ENCODE measurements at places on chromosomes 13 and 19. TPM values are rescaled to one million over a fixed set of nuclear protein-coding genes. Genes with fewer than 3 reads are reported as not detected.

GRCh38 chr19:13978351-13979243 is 26.3 kb downstream of the DCAF15 start:
- H3K4me1 ChIP-seq: peaks cover 27% of the 10 kb centered on the region
- DNase-seq: peak; percentile 60
- H3K36me3 ChIP-seq: peaks cover 21% of the 10 kb centered on the region
- peak overlapping the region; percentile 76 for H3K27ac ChIP-seq
- no peaks in the 10 kb centered on the region for H3K27me3 ChIP-seq

DNA sequence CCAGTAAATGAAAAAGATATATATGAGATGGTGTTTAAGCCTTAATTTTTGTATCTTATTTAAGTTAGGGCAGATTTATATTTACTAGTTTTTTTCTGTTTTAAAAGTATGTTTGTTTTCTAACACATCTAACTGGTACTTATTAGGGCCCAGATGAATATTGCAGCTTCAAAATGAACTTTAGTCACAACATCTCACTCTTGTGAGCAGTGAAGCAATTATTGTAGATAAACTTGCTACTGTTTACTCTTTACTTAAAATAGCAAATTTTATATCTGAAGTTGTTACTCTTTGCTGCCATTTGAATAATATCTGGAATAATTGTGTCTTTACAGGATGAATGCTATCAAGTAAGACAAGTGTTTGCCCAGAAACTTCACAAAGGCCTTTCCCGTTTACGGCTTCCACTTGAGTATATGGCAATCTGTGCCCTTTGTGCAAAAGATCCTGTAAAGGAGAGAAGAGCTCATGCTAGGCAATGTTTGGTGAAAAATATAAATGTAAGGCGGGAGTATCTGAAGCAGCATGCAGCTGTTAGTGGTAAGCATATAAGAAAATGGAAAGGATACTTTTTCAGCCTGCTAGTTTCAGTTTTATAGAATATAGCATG is 166.8 kb downstream of the PDS5B start:
- H3K36me3 ChIP-seq: peaks cover 38% of the 10 kb centered on the region
- no peak overlapping the region for H3K27ac ChIP-seq
- H3K27me3 ChIP-seq: no peaks in the 10 kb centered on the region
- no peak for DNase-seq
- H3K4me1 ChIP-seq: no peaks in the 10 kb centered on the region

DNA sequence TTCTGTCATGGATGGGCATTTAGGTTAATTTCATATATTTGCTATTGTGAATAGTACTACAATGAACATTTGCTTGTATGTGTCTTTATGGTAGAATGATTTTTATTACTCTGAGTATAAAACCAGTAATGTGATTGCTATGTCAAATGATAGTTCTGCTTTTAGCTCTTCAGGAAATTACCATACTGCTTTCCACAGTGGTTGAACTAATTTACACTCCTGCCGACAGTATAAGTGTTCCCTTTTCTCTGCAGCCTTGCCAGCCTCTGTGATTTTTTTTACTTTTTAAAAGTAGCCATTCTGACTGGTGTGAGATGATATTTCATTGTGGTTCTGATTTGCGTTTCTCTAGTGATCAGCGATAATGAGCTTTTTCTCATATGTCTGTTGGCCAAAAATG is 6.5 kb downstream of the SIGLEC7 start:
- no peaks in the 10 kb centered on the region for H3K27me3 ChIP-seq
- peaks cover 58% of the 10 kb centered on the region for H3K4me1 ChIP-seq
- DNase-seq: no peak
- peak overlapping the region; percentile 68 for H3K4me3 ChIP-seq
- peak overlapping the region; percentile 63 for H3K27ac ChIP-seq
- peaks cover 47% of the 10 kb centered on the region for H3K36me3 ChIP-seq

DNA sequence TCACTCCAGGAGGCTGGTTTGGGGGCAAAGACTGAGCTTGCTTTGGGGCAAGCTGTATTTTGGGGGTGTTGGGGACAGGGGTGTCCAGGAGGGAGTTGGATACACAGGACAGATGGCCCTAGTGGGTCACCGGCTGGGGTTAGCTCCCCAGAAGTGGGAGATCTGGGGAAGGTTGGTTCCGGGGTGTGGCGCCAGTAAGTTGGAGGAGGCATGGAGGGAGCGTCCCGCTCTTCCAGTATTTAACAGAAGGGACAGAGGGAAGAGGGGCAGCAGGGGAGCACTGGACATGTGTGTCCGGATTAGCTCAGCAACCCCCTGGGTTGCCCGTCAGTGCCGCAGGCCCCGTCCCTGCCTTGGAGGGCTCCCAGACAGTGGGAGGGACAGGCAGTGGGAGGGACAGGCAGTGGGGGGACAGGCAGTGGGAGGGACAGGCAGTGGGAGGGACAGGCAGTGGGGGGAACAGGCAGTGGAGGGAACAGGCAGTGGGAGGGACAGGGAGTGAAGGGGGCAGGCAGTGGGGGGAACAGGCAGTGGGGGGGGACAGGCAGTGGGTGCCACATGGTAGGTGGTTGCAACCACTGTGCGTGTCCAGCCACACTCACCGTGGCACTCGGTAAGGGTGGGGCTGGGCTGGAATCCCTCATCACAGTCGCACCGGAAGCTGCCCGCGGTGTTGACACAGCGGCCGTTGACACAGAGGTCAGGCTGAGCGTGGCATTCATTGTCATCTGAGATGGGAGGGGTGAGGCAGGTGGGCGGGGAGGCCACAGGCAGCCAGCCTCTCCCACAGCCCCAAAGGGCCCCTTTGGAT is 33.2 kb downstream of the CCL25 start:
- DNase-seq: peak; percentile 45
- no peaks in the 10 kb centered on the region for H3K27me3 ChIP-seq
- H3K27ac ChIP-seq: no peak overlapping the region
- H3K4me1 ChIP-seq: no peaks in the 10 kb centered on the region
- no peaks in the 10 kb centered on the region for H3K36me3 ChIP-seq

GRCh38 chr13:79647533-79647932 is 166.6 kb downstream of the NDFIP2 start:
- DNase-seq: no peak
- no peak overlapping the region for H3K27ac ChIP-seq
- H3K4me1 ChIP-seq: no peaks in the 10 kb centered on the region
- H3K27me3 ChIP-seq: no peaks in the 10 kb centered on the region
- no peak overlapping the region for H3K4me3 ChIP-seq
- H3K36me3 ChIP-seq: no peaks in the 10 kb centered on the region

DNA sequence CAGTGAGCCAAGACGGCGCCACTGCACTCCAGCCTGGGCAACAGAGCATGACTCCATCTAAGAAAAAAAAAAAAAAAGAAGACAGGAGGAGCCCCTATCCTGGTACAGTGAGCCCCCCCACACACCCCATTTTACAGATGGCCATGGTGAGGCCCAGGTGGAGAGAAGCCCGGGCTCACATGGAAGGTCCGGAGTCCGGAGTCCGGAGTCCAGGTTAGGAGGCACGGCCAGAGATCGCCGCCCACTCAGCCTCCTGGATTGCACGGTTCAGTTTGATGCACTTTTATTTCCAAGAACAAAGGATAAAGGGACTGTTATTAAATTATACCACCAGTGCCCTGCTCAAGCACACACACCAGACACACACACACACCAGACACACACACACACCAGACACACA is 11.3 kb upstream of the BTBD2 start:
- no peak overlapping the region for H3K4me3 ChIP-seq
- no peaks in the 10 kb centered on the region for H3K27me3 ChIP-seq
- DNase-seq: no peak
- no peaks in the 10 kb centered on the region for H3K36me3 ChIP-seq

DNA sequence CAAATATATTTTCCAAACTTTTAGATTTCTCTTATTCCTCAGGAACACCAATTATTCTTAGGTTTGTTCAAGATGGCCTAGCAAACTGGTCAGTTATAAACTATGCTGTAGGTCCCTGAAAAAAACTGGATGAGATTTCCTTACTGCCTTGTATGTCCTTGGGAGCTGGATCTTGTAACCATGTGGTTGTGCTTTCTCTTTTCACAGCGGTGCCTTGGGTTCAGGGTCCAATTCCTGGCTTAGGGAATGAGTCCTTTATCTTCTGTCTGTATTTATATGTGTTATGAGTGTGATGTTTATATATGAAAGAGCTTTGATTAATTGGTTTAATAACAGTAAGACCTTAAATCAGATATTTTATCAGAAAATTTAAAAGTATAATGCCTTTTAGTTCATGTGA is 23.5 kb upstream of the GRTP1 start:
- no peak overlapping the region for H3K27ac ChIP-seq
- H3K4me3 ChIP-seq: no peak overlapping the region
- H3K36me3 ChIP-seq: no peaks in the 10 kb centered on the region
- no peaks in the 10 kb centered on the region for H3K4me1 ChIP-seq
- H3K27me3 ChIP-seq: no peaks in the 10 kb centered on the region

DNA sequence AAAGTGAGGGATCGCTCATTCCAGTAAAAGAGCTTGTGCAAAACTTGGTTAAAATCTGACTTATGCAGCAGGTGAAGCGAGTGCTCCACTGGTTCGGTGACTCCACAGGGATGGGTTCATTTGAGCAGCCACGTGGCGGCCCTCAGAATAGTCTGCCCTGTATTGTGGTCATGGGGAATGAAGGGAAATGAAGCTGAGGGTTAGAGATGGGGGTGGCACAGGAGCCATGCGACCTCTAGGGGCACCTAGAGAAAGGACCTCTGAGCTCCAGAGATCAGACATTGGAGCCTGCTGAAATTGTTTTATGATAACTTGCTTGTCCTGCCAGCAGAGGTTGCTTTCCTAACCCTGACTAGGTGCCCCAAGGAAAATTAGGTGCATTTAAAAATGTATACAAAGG is 26.6 kb downstream of the CBY2 start:
- H3K4me1 ChIP-seq: no peaks in the 10 kb centered on the region
- no peaks in the 10 kb centered on the region for H3K36me3 ChIP-seq
- no peak overlapping the region for H3K4me3 ChIP-seq

- no peak overlapping the region for H3K27ac ChIP-seq
- peaks cover 12% of the 10 kb centered on the region for H3K36me3 ChIP-seq
- no peaks in the 10 kb centered on the region for H3K27me3 ChIP-seq
- peaks cover 2% of the 10 kb centered on the region for H3K4me1 ChIP-seq
- no peak overlapping the region for H3K4me3 ChIP-seq
Observed at GRCh38 chr19:58584498-58585441, 11.6 kb upstream of the MZF1 start.

- H3K4me3 ChIP-seq: no peak overlapping the region
- H3K4me1 ChIP-seq: no peaks in the 10 kb centered on the region
- H3K27ac ChIP-seq: no peak overlapping the region
- H3K27me3 ChIP-seq: no peaks in the 10 kb centered on the region
Observed at GRCh38 chr13:27355894-27356293, 68.5 kb upstream of the GTF3A start.

DNA sequence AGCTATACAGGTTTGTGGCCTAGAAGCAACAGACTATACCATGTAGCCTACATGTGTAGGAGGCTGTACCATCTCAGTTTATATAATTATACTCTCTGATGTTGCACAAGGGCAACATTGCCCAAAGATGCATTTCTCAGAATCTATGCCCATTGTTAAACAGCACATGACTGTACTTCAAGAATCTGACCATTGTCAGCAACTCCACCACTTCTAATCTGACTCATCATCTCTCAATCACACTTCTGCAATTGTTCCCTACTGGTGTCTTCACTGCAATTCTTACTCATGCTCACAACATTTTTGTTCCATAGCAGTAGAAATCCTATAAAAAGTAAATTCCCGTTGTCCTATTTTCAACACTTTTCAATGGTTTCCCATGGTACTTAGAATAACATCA is 63.9 kb upstream of the ATXN8OS start:
- no peaks in the 10 kb centered on the region for H3K27me3 ChIP-seq
- no peaks in the 10 kb centered on the region for H3K36me3 ChIP-seq
- DNase-seq: no peak
- no peak overlapping the region for H3K4me3 ChIP-seq
- H3K27ac ChIP-seq: no peak overlapping the region
- no peaks in the 10 kb centered on the region for H3K4me1 ChIP-seq

DNA sequence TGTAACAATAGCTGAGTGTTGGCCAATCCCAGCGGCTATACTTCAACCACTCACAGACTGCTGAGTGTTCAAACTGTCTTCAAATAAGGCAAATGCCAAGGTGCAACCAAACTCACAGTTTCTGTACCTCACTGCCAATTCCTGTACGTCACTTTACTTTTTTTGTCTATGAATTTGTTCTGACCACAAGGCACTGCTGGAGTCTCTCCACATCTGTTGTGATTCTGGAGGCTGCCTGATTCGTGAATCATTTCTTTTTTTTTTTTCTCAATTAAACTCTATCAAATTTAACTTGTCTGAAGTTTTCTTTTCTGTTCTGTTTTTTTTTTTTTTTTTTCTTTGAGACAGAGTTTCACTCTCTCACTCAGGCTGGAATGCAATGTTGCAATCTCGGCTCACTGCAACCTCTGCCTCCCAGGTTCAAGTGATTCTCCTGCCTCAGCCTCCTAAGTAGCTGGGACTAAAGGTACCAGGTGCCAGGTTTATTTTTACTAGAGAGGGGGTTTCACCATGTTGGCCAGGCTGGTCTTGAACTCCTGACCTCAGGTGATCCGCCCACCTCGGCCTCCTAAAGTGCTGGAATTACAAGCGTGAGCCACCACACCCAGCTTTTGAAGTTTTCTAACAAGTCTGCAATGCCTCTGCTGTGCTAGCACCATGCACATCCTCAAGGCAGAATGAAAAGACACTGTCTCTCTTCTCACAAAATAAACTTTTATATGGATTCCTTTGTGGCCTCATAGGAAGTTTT is 401.7 kb downstream of the IRS2 start:
- no peaks in the 10 kb centered on the region for H3K36me3 ChIP-seq
- DNase-seq: no peak
- peaks cover 75% of the 10 kb centered on the region for H3K4me1 ChIP-seq
- H3K4me3 ChIP-seq: no peak overlapping the region
- H3K27ac ChIP-seq: peak overlapping the region; percentile 51

- no peaks in the 10 kb centered on the region for H3K36me3 ChIP-seq
- no peaks in the 10 kb centered on the region for H3K4me1 ChIP-seq
- no peaks in the 10 kb centered on the region for H3K27me3 ChIP-seq
- DNase-seq: no peak
- H3K27ac ChIP-seq: no peak overlapping the region
- H3K4me3 ChIP-seq: no peak overlapping the region
Observed at GRCh38 chr13:91708558-91708957, 310.1 kb downstream of the GPC5 start.

Gene SSC5D
- polyA plus RNA-seq: not detected

Gene KCNC3
- 0.04 TPM for polyA plus RNA-seq

Gene VPS36
- 5.5 TPM for polyA plus RNA-seq

Gene IGFL3
- not detected for polyA plus RNA-seq

Gene ZNF723
- polyA plus RNA-seq: not detected

Gene KLK15
- not detected for polyA plus RNA-seq

Gene MBD3L2
- polyA plus RNA-seq: not detected

Gene ATP7B
- 0.44 TPM for polyA plus RNA-seq

Gene CYP2F1
- not detected for polyA plus RNA-seq

Gene ADGRE2
- 13.1 TPM for polyA plus RNA-seq

Gene LIPE
- not detected for polyA plus RNA-seq

Gene EPS8L1
- polyA plus RNA-seq: 3.6 TPM
